ENCODE measurements at places on chromosomes 4 and X.

DNA sequence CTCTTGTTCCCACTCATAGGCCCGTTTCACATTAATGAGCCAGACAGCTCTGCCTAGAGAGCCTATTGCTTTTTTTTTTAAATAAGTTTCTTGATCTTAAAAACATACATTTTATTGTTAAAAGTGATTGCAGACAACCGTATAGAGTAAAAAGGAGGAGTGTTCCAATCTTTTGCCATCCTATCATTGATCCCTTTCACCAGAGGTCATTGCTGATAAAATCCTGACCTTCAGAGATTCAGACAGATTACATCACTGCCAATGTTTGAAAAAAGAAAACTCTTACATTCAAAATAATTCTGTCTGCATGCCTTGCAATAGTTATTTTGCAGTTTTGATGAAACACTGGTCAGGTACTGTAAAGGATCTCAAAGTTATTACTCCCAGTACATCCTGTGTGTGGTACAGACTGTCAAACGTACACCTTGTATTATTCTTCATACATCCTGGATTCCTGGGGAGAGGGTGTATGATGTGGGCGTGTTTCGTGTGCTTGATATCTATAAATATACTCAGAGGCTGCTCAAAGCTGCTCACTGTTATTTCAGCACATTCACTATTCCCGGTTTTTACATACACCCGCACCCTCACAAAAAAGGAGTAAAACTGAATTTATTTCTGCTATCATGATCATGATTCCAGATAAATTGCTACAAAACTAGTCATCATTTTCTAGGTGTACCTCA lies 15.4 kb upstream of the KLHL2 start:
- DNase-seq = no peak

DNA sequence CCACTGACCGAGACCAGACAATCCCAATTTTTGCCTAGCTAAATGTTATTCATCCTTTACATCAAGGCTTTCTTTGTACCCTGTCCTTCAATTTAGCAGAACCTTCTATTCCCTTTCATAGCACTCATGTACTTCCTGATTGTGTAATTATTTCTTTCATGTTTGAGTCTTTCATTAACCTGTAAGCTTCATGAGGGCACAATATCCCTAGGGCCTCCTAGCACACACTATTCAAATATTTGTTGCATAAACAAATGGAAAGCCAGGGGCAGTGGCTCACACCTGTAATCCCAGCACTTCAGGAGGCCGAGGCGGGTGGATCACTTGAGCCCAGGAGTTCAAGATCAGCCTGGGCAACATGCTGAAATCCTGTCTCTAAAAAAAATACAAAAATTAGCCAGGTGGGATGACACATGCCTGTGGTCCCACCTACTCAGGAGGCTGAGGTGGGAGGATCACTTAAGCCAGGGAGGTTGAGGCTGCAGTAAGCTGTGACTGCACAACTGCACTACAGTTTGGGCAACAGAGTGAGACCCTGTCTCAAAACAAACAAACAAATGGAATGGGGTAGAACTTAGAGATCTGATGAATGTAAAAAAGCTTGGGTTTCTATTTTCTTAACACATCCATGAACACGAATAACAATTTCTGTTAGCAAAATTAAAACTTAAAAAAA lies 59.0 kb downstream of the SAT1 start:
- no peak for DNase-seq

GRCh38 chrX:120253784-120254183 lies 3.2 kb downstream of the ZBTB33 start:
- DNase-seq = no peak

- DNase-seq = no peak
Observed at GRCh38 chr4:168293386-168293975, 25.1 kb downstream of the DDX60 start.

DNA sequence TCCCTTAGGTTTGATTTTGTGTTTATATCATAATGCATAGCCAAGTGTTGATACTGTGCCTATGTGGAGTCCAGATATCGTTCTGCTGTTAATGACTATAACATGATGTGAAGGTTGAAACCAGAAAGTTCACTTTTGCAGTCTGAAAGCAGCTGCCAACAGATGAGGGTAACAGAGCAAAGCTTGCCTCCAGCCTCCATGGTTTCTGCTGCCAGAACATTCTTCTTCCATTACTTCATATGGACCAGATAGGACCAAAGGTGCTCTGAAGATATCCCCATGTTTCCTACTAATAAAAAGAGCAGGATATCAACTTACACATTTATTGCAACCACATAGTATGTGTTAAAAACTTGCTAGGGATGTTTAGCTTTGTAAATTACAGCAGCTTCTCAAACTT lies 394.1 kb downstream of the SPRY1 start:
- DNase-seq = no peak

DNA sequence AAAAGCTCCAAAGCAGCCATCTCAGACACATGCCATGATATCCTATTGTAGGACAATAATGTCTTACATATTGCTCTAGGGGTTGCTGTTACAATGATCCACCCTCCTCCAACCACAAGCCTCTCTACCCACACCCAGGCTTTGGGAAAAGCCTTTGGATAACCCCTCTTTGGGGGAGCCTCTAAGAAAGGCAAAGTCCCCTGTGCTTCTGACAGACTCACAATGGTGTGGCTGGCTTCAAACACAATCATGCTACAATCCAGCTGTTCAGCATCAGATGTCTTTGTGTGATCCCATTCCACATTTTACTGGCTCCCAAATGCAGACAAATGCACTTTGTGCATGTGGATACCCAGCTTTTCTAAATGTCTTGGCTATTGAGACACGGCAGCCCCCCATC lies 65.9 kb upstream of the CAPN6 start:
- no peak for DNase-seq

GRCh38 chr4:108833046-108833445 lies 70.2 kb upstream of the ETNPPL start:
- no peak for DNase-seq

DNA sequence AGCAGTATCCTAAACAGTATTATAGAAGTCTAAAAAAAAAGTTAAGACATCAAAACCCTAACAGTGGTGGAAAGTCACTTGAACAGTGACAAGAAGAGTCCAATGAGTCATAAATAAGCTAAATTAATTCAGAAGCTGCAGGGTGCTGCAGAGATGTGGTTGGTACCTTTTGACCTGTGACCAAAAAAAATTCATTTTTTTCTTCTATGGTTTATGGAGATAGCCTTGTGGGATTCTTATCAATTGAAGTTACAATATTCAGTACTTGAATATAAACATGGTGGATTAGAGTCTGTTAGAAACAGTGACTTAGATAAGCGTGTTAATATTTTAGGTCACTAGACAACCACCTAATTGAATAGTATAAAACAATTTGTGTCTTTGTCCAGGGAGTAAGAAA lies 35.4 kb downstream of the CCSER1 start:
- DNase-seq = no peak

- no peak for DNase-seq
Observed at GRCh38 chr4:7285244-7286094, 93.1 kb downstream of the SORCS2 start.

- no peak for DNase-seq
Observed at GRCh38 chrX:2457289-2458133, 43.3 kb downstream of the DHRSX start.

DNA sequence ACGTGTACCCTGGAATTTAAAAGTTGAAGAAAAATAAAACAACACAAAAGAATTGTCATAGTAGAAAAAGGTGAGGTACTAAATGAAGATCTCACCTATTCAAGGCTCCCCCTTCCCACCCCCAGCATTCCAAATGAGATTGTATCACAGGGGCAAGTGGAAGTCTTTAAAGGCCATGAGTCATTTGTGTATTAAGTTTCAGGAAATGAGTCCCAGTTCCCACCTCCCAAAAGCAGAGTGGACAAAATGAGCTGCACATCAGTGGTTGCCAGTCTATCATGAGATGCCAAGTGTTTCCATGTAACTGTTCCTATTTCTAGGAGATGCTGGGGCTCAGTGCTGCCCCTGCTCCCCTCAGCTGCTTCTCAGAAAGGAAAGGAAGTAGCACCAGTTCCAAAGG lies 20.1 kb downstream of the ARHGEF9 start:
- DNase-seq = no peak

DNA sequence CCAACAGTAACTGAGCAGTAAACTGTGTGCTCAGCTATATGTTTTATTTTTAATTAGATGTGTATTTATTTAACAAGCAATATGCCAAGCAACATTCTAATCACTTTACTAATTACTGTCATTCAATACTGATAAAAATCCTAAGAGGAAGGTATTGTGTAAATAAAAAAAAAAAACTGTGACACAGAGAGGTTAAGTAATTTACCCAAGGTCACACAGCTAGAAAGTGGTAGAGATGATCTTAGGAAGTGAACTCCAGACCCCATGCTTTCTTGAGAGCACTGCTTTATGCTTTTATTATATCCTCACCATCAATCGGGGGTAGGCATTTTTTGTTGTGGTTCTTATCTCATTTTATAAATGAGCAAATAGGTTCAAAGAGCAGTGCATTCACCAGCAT lies 417.1 kb downstream of the RAB28 start:
- no peak for DNase-seq

GRCh38 chr4:133188433-133189146 lies 39.5 kb downstream of the PCDH10 start:
- no peak for DNase-seq

DNA sequence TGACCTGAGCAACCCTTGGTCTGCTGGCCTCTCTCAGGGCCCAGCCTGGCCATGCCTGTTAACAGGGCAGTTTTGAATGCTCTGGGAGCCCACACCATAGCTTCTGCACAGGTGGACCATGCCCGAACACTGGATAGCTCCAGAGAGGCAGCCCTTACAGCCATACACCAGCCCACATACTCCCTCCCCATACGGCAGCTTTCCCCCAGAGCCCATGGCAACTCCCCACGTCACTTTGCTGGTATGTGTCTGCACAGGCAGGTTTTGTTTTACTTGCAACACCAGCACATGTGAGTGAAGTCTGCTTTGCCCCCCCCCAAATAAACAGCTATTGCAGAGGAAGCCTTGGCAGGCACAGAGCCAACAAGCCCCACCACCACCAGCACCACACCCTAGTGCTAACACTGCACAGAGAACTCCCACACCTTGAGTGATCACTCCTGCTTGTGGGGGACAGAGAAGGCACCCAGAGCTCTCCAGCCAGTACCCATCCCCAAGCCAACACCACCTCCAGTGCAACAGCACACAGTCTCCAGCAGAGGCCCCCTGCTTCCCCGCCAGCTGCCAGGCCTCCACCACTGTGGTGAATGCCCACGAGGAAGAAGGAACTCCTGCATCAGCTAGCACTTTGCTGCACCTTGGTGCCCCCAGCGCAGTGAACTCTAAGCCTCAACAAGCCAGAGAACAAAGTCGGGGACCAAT lies 87.3 kb downstream of the STPG2 start:
- DNase-seq = no peak

DNA sequence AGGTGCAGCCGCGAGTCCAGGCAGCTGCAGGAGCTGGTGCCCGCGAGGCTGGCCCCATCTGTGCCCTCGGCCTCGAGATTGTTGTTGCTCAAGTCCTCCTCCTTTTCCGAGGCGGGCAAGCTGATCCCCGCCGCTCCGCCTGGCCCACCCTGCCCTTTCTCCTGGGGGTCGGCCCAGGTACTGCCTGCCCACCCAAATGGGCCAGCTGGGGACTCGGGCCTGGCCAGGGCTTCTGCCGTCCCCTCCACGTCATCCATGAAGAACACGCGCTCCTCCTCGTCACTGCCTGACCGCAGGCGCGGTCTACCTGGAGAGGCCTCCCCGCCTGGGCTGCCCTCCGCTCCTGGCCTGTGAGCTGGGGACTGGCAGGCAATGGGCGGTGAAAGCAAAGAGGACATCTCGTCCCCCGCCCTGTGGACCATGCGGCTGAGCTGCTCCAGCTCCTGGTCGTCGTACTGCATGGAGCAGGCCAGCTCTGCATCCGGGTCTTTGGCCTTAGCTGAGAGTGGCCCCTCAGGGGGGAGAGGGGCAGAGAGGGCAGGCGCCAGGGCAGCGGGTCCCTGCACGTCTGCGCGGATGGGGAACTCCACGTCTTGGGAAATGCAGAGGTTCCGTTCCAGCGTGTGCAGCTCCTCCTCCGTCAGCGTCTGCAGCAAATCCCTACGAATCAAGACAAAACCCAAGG lies 43.1 kb upstream of the MXD4 start:
- DNase-seq = no peak

DNA sequence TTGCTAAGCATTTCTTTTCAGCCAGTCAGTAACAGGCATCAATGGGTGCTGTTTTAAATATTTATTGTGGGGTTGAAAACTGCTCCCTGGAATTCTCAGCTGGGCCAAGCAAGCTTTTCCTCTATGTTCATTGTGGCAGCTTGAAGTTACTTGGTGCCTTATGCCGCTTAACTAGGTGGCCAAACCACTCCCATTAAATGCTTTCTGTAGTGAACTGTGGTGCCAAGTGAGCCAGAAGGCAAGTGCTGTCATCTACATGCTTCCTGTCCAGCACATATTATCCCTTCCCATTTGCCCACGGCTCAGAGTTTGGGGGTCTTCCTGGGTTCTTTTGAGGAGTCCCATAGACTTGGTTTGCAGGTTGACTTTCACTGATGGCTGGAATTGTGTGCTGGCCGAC lies 64.8 kb downstream of the TAB3 start:
- DNase-seq = no peak

DNA sequence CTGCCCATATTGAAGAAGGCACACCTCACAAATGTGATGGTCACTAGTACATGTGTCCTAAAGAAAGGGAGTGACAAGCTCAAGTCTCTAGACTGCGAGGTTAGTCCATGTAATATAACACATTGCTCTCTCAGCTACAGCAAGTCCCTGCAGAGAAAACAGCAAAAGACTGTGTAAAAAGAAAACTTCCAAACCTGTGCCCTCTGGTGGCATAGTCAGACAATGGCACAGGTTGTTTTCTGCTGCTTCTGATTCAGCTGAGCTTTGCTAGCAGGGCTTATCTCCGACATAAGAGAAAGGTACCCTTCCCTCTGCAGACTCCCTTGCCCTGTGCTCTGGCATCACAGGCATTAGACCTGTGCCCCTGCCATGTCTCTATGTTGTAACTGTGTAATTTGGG lies 1.4 kb upstream of the SERPINA7 start:
- DNase-seq = no peak

DNA sequence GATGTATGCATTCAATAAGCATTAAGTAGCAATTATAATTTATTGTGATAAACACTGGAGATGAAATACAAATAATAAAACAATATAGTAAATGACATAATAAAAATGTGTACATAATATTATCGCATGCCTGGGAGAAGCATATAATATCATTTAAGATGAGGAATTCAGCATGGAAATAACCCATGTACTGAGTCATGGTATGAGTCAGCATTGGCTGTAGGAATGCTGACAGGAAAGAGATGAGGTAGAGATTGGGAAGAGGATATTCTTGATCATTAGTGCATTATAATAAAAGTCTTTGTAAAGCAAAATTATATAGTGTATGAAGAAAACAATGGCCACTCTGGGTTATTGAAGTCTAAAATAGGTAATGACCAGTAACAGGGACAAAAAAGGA lies 82.8 kb downstream of the MAGEB10 start:
- DNase-seq = no peak

GRCh38 chr4:141240671-141241070 lies 20.0 kb downstream of the ZNF330 start:
- DNase-seq = no peak

GRCh38 chrX:7926501-7926900 lies 712 bp downstream of the PNPLA4 start:
- DNase-seq = no peak

GRCh38 chr4:52144372-52144771 lies 93.3 kb downstream of the SPATA18 start:
- no peak for DNase-seq

GRCh38 chr4:98522636-98523395 lies 135.6 kb downstream of the TSPAN5 start:
- DNase-seq = no peak

Measured in T1000 (cell line).